ENCODE measurements at places on chromosomes 11 and 22.

- no peak for DNase-seq
Measured at GRCh38 chr22:28608546-28608945, 71.1 kb downstream of the TTC28 start.

DNA sequence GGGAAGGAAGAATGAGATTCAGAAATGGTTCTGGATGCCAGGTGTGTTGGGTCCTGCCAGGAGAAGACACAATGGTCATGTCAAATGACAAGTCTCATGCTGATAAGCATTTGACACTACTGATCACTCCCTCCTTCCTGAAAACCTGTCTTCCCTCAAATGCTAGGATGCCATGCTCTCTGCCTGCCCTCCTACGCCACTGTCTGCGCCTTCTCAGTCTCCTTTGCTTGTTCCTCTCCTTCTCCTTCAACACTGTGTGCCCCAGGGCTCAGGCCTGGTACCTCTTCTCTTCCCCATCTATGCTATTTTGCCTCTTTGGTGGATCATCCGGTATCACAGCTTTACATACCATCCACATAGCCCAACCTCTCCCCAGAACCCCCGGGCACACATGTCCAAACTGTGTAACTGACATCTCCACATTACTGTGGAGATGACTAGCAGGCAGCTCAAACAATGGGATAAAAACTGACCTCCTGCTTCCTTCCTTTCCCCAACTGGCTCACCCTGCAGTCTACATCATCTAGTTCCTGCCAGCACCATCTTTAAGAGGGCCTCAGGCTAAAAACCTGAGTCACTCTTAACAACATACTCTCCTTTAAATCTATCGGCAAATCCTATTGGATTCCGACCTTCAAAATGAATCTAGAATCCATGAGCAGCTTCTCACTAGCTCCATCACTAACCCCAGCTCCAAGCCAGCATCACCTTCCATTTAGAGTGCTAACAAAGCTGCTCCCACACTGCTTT lies 8.2 kb downstream of the AP1B1 start:
- no peak for DNase-seq

GRCh38 chr11:23313001-23313400 lies 452.7 kb upstream of the CCDC179 start:
- DNase-seq, result no peak

DNA sequence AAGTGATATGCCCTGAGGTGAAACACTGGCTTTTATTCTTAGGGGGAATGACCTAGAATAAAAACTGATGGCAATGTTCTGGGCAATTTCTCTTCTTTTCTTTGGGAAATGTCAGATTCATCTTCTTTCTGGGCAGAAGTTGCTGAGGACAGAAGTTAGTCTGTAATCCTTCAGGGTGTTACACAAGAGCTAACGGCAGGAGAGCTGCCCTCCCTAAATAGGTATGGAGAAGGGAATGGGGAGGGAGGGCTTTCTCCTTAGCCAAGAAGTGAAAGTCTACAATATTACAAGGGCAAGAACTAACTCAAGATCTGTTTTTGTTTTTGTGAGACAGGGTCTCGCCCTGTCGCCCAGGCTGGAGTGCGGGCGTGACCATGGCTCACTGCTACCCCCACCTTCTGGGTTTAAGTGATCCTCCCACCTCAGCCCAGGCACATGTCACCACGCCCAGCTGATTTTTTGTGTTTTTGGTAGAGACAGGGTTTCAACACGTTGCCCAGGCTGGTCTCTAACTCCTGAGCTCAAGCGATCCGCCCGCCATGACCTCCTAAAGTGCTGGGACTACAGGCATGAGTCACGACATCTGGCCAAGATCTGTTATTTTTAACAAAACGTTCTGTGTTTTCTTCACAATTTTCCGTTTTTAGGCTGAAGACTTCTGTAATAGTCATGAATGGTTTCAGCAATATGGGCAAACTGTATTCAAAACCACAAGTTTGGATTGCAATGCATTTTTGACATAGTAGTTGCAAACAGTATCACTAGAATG lies 7.2 kb downstream of the PIWIL4 start:
- no peak for DNase-seq

DNA sequence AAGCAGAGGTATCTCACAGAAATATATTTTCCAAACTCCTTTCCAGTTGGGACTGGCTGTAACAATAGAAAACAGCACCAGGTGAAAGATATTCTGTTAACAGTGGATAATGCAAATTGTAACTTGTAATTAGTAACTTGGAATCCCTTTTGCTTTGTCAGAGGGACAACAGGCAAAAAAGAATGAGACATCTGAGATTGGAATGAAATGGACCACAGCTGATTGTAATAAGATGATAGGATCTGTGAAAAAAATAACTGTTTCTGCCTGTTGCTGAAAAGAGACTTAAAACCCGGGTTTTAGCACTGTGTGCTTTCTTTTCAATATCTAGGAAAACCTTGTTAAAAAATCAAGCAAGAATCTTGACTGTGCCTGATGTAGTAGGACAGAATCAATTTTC lies 655.7 kb downstream of the METTL15 start:
- no peak for DNase-seq

- no peak for DNase-seq
Measured at GRCh38 chr11:130671801-130672700, 223.6 kb downstream of the ADAMTS15 start.

DNA sequence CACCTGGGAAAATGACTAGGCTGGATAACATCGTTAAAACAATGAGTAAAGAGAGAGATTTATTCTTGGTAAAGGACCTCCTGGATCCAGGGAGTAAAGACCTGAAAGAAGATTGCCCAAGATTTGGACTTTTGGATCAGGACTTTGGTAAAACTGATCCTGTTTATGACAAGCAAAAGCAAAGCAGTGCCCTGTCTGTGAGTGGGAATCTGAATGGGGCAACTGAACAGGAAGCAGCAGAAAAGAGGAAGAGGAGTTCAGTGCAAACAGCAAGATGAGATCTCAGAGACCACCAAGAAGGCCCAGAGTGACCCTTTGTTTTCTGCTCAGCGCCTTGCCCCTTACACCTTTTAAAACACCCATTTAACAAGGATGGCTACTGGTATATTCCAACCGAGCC lies 122.0 kb downstream of the VPREB1 start:
- no peak for DNase-seq

Measured in stimulated activated naive CD8-positive, alpha-beta T cell treated with anti-CD3 and anti-CD28 coated beads, Interleukin-15, Interleukin-2, amounts not matched to agents 100 U/mL and 50 U/mL, for 24 hours (primary cell).